ENCODE measurements at places on chromosomes 1 and 21.

DNA sequence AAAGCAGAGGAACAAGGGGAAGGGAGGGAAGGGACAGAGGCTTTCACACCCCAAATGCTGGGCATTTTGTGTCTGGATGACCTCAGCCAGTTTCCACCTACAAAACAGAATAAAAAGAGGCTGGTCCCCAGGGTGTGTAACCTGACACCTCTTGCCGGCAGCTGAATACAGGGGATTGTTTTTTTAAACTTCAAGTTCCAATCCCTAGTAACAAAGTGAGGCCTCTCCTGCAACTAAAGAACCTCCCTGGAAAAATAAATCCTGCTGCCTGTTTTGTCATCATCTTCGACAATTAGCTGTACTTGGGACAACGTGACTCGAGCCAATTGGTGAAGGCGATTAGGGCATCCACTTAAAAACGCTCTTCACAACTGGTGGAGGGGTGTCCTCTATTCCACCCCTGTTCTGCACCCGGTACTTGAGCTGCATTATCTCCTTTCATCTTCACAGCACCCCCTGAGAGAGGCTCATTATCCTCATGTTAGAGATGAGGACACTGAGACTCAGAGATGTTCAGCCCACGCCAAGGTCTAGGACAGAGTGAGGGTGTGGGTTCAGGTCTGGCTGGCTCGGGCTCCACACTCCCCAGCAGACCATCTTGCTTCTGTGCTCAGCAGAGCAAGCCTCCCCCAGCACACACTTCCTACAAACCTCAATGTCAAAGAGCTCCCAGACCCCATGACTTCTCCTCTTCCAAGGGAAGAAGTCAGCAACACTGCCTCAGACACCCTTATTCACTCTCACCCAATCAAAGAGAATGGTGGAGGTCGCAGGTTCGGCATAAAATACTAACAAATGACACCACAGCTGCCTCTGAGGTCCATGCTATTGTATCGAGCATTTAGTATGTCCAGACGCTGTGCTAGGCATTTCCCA, 15.2 kb downstream of the ITPKB start:
- no peak for DNase-seq

DNA sequence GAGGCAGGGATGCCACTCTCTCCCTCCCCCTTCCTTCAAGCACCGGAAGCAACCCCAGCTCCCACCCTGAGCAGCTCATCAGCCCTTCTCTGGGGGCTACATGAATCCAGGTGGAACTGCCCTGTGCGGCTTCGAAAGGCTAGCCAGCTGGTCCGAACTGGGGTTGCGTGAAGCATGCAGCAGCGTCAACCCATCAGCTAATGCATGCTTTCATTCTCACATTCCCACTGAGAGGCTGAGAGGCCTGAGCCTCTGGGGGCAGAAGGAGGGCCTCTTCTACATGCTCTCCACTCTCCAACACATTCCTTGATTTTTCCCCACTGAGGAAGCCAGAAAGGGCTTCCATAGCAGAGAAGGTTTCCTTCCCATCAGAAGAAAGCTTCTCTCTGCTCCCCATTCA, 5.6 kb downstream of the RXRG start:
- DNase-seq = no peak

- no peak for DNase-seq
These were observed 275.8 kb downstream of the KCTD3 start for GRCh38 chr1:215842905-215843304.

DNA sequence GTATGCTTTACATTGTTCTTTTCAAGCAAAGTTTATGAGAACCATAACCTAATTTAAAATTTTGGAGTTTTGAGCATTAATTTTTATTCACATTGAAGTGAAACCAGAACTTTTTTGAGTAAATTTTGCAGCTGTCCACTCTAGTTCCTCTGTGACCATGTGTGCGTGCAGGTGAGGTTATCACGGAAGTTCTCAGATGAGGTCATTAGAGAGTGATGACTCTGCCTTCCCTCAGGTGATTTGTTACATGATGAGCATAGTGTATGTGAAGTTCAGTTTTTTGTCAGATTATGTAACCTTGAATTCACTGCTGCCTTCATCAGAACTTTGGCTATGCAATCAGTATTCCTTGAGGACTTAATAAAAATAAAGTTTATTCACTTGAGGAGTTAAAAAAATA, 828.2 kb downstream of the ADGRL2 start:
- no peak for DNase-seq

GRCh38 chr1:83691953-83692500, 306.9 kb downstream of the TTLL7 start:
- DNase-seq = no peak

DNA sequence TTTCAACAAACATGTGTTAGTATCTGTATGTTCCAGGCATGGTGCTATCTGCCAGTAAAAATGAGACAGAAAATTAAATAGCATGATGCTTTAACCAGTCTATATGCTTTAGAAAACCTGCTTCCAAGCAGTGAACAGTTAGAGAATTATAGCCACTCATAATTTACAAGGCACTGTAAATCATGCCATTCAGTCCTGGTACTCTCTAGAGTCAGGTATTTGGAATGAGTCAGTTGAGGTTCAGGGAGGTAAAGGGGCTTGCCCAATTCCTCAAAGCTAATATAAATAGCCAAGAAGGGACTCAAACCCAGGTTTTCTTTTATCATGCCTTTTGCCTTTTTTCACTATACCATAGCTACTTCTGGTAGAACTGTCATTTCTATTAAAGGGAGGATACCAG, 184.4 kb downstream of the NFIA start:
- DNase-seq = no peak

GRCh38 chr1:199948587-199949280, 78.8 kb upstream of the NR5A2 start:
- DNase-seq = no peak

- no peak for DNase-seq
These were observed 40.6 kb downstream of the C8B start for GRCh38 chr1:56925193-56925592.

- DNase-seq = peak; percentile 57
These were observed 3.1 kb upstream of the CD2 start for GRCh38 chr1:116751146-116751545.

DNA sequence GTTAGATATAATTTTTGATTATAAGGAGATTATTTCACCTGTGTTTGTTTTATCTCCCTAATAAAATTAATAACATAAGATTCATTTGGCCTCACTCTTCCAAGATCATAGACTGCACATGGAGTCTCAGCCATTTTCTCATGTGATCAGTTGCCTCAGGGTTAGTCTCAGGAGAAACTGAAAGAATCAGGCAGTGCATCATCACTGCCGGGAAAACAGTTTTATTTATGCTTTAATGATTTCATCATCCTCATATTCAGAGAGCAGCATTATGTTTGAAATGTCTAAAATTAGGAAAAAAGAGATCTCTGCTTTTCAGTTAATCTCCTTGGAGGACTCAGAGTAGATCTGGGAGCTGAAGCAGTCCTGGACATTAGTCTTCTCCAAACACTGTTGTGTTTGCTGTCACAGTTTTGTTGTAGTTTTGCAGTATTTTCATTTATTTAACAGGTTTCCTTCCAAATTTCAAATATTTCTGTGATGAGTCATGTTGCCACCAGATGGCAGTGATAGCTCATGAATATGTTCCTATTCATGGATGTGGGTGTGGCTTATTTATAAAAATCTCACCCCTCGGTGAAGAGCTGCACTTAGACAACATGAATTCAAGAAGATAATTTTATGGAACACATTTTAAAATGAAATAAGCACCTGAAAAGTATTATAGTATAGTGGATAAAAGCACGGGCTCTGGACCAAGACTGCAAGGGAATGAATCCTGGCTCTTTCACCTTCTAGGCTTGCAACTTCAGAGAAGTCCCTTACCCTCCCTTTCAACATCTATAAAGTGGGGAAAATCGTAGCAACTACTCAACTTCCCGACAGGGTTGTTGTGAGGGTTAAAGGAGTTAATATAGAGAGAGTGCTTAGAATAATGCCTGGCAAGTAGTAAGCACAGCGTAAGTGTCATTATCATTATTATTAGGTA, 31.2 kb downstream of the CHD1L start:
- DNase-seq = no peak

DNA sequence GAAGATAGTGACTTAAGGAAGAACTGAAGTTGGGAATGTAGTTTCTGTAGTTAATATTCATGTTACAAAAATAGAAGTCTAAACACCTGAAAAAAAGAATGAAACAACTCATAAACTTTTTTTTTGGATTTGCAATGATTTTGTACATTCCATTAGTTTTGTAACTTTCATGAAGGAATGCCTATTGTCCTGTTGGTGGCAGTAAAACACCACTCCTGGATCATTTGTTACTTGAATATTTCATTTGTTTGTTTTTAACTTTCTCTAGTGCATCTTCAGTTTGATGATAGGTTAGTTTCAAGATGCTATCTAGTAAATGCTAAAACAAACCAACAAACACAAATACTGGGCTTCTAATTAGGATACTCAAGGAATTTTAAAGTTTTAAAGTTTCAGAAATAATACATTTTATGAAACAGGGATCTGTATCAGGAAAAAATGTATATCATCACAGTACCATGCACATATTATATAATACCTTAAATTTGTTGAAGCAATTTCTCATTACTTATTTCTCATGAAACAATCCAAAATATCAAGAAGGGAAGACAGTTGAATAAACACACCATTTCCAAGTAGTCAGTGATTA, 229.7 kb upstream of the CACYBP start:
- DNase-seq = no peak

DNA sequence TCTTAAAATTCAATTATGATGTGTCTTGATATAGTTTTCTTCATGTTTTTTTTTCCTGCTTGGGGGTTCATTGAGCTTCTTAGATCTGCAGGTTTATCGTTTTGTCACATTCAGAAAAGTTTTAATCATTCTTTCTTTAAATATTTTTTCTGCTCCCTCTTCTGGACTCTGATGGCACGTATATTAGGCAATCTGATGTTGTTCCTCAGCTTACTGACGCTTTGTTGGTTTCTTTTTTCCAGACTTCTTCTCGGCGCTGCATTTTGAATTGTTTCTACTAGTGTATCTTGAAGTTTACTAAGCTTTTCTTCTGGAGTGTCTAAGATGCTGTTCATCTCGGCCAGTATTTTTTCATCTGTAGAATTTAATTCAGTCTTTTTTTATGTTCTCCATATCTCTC, 44.8 kb upstream of the FMOD start:
- no peak for DNase-seq

DNA sequence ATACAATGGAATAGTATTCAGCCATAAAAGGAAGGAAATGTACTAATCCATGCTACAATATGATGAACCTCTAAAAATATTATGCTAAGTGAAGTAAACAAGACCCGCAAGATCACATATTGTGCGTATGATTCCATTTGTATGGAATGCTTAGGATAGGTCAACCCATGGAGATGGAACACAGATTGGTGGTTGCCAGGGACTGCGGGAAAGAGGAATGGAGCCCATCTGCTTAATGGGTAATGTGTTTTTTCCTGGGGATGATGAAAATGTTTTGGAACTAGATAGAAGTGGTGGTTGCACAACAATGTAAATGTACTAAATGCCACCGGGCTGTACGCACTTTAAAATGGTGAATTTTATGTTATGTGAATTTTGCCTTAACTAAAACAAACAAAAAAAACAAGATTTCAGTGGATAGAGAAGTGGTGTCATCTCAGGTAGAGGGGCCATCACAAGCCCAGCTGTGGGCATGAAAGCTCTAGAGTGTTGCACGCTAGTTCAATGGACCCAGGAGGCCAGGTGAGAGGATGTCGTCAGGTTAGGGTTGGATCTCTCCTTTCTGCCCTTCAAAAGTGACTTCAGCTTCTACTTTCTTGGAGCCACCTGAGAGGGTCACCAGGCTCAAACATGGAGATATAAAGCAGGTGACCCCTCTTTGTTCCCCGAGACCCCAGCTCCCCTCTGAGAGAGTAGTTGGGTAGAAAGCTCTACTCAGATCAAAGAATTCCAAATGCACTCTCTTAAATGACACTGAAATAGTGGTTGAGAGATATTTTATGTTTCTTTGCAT, 2.5 kb downstream of the C1orf115 start:
- DNase-seq = no peak

GRCh38 chr1:157646144-157646543, 48.3 kb upstream of the FCRL4 start:
- DNase-seq = no peak

GRCh38 chr1:36590264-36590663, 107.6 kb upstream of the CSF3R start:
- no peak for DNase-seq

DNA sequence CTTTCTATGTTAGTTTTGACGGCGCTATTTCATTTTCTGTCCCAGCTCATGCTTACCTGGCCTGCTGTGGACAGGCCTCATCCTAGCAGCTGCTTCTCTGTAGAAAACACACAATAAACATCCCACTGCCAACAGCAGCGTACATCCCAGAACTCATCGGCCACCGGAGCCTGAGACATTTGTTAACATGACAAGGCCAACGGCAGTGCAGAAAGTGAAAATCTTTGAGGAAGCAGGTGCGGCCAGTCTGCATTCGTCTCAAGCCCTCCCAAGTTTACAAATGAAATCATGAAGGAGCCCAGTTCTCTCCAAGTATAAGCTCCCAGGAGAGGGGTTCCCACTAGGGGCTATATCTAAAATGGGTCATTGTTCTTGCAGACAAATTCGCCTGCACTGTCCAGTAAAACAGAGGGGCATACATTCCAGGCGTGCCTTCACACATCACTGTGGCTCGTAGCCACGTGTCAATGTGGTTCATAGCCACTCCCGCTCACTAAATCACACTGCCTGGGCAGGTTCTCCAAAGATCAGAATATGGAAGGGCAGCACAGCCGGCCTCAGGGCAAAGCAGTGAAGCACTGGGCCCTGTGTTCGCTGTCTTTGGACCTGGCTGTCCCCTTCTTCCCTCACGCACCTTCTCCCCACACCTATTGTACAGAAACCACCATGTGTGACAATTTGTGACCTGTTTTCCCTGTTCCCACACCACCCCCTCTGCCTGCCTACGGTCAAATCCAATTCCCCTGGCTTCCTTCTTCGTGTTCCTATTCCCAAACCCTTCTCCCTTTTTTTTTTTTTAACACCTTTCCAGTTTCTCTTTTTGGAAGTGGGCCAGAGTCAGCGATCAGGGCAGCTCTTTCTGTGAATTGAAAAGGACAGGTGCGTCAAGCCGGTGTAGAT, 27.0 kb upstream of the ABCG1 start:
- DNase-seq = no peak

- no peak for DNase-seq
These were observed 88.0 kb downstream of the SIK1 start for GRCh38 chr21:43338951-43339350.

GRCh38 chr1:227794817-227795192, 20.7 kb upstream of the PRSS38 start:
- DNase-seq = no peak

- DNase-seq = peak; percentile 72
These were observed 41.0 kb upstream of the COL18A1 start for GRCh38 chr21:45363921-45364467.

GRCh38 chr1:215453440-215453839, 113.7 kb upstream of the KCTD3 start:
- no peak for DNase-seq

GRCh38 chr1:173903827-173904531, 13.1 kb downstream of the SERPINC1 start:
- no peak for DNase-seq

Data from activated CD8-positive, alpha-beta memory T cell treated with anti-CD3 and anti-CD28 coated beads, Interleukin-2, amount 10 ng/mL, durations not matched to agents 7 days and 5 days (primary cell).